ENCODE measurements at places on chromosomes 11 and 22. TPM values are rescaled to one million over a fixed set of nuclear protein-coding genes. Genes with fewer than 3 reads are reported as not detected.

Gene PVALB
- not detected for total RNA-seq

Gene FAM227A
- total RNA-seq = 7.3 TPM

Gene CRYBB2
- not detected for total RNA-seq

- no peak for DNase-seq
Measured at GRCh38 chr11:40133498-40133897, 1326.0 kb downstream of the LRRC4C start.

- DNase-seq = no peak
Measured at GRCh38 chr11:33500861-33501479, 199.7 kb downstream of the C11orf91 start.

- no peak for DNase-seq
Measured at GRCh38 chr22:46183733-46184132, 33.4 kb downstream of the PPARA start.

DNA sequence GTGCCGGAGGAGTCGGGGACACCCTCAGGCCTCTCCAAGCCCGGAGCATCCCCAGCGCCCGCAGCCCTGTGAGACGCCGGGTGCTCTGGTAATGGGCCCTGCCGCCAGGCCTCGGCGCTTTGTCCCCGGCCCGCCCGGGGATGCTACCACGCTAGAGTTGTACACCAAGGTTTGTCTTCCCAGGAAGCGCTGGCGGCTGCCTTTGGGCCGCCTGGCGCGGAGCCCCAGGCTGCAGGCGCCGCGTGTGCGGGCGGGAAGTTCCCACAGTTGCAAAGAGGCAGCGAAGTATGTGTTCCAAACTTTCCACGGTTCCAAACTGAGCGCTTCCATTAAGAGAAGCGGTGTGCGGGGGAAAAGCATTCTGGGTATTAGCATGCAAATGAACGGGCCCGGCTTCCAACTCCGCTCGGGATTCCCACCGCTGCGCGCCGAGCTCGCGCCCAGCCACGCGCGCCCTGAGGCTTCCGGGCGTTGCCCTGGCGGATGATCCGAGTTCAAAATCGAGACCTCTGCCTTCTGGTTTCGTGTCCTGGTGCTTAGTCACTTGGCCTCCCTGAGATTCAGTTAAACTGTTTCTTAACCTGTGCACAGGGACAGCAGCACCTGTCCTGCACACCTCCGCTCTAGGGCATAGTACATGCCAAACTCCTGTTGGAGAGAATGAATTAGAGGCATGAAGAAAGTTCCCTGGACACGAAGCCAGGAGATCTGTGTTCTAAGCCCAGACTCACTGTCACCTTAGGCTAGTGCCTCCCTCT lies 1.3 kb upstream of the PATZ1 start:
- no peak for DNase-seq

GRCh38 chr22:38038890-38039812 lies 18.1 kb upstream of the PICK1 start:
- DNase-seq = no peak

GRCh38 chr11:128704517-128704916 lies 10.6 kb downstream of the FLI1 start:
- DNase-seq = no peak

DNA sequence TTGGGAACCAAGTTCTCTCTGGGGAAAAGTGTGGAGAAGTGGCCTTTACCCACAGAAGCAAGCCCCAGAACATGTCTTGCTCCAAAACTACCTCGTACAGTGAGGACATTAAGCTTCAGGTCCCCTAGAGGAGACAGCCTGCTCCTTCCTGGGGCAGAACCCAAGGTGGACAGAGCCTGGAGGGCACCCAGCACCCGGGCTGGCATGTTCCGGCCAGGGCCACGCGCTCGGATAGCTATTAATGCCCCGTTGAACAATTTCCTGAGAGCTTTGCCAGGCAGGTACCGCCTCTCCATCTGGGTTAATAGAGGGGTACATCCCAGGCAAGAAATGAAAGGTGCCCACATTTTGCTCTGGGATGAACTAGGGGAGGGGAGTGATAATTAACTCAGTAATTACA lies 169.0 kb upstream of the GRK3 start:
- DNase-seq = no peak

- no peak for DNase-seq
Measured at GRCh38 chr11:59559886-59560285, 48.5 kb downstream of the OR4D9 start.

DNA sequence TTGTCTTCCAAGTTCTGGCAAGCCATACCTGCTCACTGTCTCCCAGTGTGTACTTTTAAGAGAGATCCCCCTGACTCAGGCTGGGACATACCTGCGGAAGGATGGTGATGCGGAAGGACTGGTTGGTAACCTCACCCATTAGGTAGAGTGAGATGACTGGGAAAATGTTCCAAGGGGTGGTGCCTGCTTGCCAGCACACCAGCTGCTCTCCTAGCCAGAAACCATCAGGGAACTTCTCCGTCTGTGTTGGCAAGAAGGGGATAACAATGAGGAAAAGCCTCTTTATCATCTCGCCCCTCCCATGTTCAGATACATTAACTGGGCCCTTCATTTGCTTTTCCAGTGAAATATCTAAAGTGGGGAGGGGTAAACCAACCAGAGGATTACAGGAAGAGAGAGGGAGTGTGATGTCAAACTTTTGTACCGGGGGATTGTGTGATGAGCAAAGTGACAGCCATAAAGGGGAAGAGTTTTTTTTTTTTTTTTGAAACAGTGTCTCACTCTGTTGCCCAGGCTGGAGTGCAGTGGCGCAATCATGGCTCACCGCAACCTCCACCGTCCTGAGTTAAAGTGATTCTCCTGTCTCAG lies at the start of gene BACE1-AS:
Gene BACE1-AS, plus strand, starts transcription at position 538 of the 588 bp plus-strand sequence.
- DNase-seq = no peak
